ENCODE measurements at places on chromosomes 5 and 9.

DNA sequence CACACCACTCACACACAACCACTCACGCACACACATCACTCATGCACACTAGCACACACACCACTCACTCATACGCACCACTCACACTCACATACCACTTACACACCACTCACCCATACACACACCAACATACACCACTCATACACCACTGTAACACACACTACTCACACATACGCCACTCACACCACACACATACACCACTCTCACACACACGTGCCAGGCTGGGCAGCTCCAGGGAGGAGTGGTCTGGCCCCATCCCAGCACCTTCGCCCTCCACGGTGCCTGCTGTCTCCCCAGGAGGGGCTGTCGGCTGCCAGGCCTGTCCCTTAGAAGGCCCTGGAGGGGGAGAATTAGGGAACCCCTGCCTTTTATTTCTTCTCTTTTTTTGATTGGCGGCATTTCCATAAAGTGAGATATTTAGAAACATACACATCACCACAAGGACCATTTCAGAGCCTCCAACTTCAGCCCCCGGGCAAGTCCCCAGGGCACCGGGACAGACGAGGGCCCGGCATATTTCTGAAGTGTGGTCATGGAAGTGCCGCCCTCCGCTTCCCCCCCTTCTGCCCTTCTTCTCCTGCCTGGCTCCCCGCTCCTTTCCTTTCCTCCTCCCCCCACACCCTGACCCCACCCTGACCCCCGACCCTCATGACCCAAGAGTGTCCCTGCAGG, 6.3 kb upstream of the ASB6 start:
- DNase-seq = no peak

DNA sequence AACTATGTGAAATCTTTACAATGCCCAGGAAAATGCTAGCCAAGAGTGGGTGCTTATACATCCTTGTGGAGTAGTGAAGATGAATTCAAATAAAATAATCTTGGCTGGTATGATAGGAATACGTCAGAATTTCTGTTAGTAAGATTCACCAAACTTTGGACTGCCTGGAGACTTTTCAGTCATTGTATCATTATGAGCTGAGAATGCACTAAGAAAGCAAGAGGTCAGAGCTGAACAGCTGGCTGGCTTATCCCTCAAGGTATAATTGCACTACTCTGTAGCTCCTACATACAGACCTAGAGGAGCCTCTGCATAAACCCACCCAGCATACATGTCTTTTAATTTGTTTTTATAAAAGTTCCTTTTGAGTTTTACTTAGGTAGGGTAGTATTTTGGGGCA, 568.5 kb upstream of the RIOK2 start:
- no peak for DNase-seq

GRCh38 chr9:122100756-122101155, 7.6 kb upstream of the TTLL11 start:
- no peak for DNase-seq

- no peak for DNase-seq
Measured at GRCh38 chr5:156427315-156427714, 100.4 kb downstream of the SGCD start.

- DNase-seq = no peak
Measured at GRCh38 chr5:176420972-176421544, 4.7 kb upstream of the CLTB start.

GRCh38 chr9:91418215-91418610, 5.4 kb downstream of the NFIL3 start:
- no peak for DNase-seq

- no peak for DNase-seq
Measured at GRCh38 chr9:121071756-121072421, 2.9 kb upstream of the CNTRL start.

GRCh38 chr5:144042156-144042555, 128.3 kb downstream of the YIPF5 start:
- no peak for DNase-seq

DNA sequence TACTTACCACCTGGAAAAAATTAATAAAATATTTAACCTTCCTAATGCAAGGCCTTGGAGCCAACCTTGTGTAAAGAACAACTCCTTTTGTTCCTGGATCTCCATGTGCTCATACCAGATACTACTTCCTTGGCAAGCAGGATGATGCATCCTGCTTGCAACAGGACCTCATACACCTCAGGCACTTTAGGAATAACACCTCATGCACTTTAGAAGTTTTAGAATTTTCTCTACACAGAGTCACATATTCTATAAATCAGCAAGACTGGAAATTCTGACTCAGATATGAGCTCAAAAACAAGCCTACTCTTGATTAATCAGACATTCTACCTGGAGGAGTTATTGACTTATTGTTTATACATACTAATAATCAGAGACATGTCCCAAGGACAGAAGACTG, 209.6 kb upstream of the CDH10 start:
- no peak for DNase-seq

- no peak for DNase-seq
Measured at GRCh38 chr5:163385271-163385670, 52.1 kb upstream of the CCNG1 start.

- DNase-seq = no peak
Measured at GRCh38 chr9:136996361-136997292, at the start of gene CLIC3. TSS of gene CLIC3 (minus strand) at chr9:136996568. CDS start at chr9:136996543, 25 bp downstream.

- DNase-seq = no peak
Measured at GRCh38 chr9:134626571-134627416, 14.8 kb upstream of the COL5A1 start.

DNA sequence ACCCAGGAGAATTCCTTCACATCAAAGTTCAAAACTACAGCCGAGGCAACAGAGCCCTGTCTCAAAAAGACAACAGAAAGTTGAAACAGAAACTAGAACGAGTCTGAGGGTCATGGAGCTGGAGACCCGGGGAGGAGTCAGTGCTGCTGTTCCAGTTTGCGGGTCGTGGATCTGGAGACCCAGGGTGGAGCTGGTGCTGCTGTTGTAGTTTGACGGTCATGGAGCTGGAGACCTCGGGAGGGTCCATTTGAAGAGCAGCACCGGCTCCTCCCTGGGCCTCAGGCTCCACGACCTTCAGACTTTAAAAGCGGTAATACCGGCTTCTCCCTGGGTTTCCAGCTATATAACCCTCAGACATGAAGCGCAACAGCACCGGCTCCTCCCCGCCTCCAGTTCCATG, 13.0 kb upstream of the LCN15 start:
- no peak for DNase-seq

All from NCI-H2107 (cell line).